ENCODE measurements at places on chromosomes 12 and 14. TPM values are rescaled to one million over a fixed set of nuclear protein-coding genes. Genes with fewer than 3 reads are reported as not detected.

GRCh38 chr12:90163975-90164374, 455.3 kb upstream of the ATP2B1 start:
- DNase-seq = no peak

The ANKRD52 gene
- 28.8 TPM for total RNA-seq

GRCh38 chr12:1425396-1425729, 169.0 kb downstream of the FBXL14 start:
- no peak for DNase-seq

GRCh38 chr12:2320841-2321240, 268.1 kb downstream of the CACNA1C start:
- DNase-seq = no peak

- peak; percentile 74 for DNase-seq
Observed at GRCh38 chr12:91923864-91924263, 221.8 kb downstream of the BTG1 start.

DNA sequence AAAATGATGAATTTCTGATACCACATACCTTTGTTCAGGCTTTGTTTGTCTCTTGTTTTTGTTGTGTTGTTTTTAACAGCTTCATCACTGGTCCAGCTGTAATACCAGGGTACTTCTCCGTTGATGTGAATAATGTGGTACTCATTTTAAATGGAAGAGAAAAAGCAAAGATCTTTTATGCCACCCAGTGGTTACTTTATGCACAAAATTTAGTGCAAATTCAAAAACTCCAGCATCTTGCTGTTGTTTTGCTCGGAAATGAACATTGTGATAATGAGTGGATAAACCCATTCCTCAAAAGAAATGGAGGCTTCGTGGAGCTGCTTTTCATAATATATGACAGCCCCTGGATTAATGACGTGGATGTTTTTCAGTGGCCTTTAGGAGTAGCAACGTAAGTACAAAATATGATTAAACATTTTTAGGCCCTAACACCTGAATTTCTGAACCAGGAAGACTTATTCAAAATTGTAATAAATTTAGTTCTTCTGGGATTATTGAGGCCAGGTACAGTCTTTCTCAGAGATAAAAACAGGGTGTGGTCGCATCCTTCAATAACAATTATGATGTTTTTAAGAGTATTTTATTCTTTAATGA, 22.4 kb downstream of the RXYLT1 start:
- no peak for DNase-seq

The SLC10A1 gene
- total RNA-seq = not detected

The NRXN3 gene
- 4.1 TPM for total RNA-seq

GRCh38 chr12:95548056-95548538, 3.2 kb downstream of the USP44 start:
- no peak for DNase-seq

- DNase-seq = no peak
Observed at GRCh38 chr12:131141514-131141913, 187.8 kb downstream of the ADGRD1 start.

- DNase-seq = no peak
Observed at GRCh38 chr14:35471803-35472202, 62.2 kb upstream of the INSM2 start.

GRCh38 chr12:84492351-84492883, 420.2 kb downstream of the SLC6A15 start:
- DNase-seq = no peak

DNA sequence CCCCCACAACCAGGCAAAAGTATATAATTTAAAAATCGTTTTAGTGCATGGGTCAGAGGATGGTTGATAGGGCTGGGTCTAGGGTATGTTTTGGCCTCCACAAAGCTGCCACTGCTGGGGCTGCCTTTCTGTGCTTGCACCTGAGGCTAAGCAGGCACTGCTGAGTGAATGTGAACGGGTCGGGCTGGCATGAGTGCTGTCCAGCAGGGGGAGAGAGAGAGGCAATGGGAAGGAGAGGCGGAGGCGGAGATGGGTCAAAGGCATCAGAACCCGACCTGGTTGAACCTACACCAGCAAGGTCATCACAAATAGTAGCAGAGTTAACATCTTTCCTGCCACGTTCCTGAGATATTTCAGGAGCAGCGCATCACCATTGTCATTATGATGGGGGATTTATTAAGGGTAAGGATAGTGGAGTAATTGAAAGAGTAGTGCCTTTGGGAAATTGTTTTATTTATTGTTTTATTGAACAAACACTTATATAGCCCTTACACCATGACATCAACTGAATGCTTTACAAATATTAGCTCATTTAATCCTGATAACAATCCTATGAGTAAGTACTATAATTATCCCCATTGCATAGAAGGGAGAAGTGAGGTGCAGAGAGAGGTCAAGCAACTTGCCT, 5.8 kb upstream of the NRXN3 start:
- DNase-seq = no peak

The NKX2-1 gene
- not detected for total RNA-seq

- DNase-seq = peak; percentile 99
Observed at GRCh38 chr12:46372544-46373300, at the start of gene SLC38A2. Gene SLC38A2, minus strand, starts transcription at chr12:46372773. Its CDS starts 1,480 bp downstream, at chr12:46371293.

GRCh38 chr12:8687846-8688601, 9.8 kb upstream of the RIMKLB start:
- no peak for DNase-seq

The ITGB7 gene
- total RNA-seq = 1.4 TPM

Measured in cardiac septum (tissue), 1 donor.